Neural crest cell (in vitro differentiated cells): ENCODE measurements at places on chromosomes 4 and X. TPM values are rescaled to one million over a fixed set of nuclear protein-coding genes. Genes with fewer than 3 reads are reported as not detected.

LIMCH1 gene
- total RNA-seq, result 15.1 and 17.3 TPM in 2 replicates

PRSS12 gene
- 1.1 and 1.7 TPM in 2 replicates for total RNA-seq

HSFX2 gene
- total RNA-seq, result not detected in 2 replicates

F8A2 gene
- not detected in 2 replicates for total RNA-seq

DGKQ gene
- 15.0 and 15.7 TPM in 2 replicates for total RNA-seq

TMSB15C gene
- 18.7 and 23.2 TPM in 2 replicates for total RNA-seq

- no peak for DNase-seq
Measured at GRCh38 chrX:53294024-53294648, 12.8 kb upstream of the IQSEC2 start.

GRCh38 chr4:114272226-114272625, 292.8 kb upstream of the ARSJ start:
- DNase-seq, result no peak

GRCh38 chr4:62709618-62710252, 1509.6 kb downstream of the ADGRL3 start:
- DNase-seq, result peak; percentile 2

GRCh38 chr4:69860052-69860451, at the start of gene SULT1E1:
Gene SULT1E1 (minus strand): TSS chr4:69860145. CDS start chr4:69857644, 2,501 bp downstream.
- no peak for DNase-seq

DNA sequence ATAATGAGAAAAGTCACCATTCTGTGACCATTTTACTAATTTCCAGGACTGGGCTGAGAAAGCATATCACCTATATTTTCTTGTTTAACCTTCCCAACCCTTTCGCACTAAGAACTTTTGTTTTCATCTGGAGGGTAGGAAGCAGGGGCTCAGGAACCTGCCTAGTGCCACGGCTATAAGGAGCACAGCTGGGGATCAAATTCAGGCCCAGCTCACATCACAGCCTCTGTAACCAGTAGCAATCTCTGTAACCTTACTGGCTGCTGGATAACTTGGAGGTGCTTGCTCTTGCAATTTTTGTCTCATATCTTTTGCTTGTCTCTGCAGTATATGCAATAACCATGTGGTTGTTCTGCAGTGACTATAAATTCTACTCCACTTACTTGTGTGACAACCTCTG, 76.7 kb upstream of the PLAC1 start:
- DNase-seq, result no peak

DNA sequence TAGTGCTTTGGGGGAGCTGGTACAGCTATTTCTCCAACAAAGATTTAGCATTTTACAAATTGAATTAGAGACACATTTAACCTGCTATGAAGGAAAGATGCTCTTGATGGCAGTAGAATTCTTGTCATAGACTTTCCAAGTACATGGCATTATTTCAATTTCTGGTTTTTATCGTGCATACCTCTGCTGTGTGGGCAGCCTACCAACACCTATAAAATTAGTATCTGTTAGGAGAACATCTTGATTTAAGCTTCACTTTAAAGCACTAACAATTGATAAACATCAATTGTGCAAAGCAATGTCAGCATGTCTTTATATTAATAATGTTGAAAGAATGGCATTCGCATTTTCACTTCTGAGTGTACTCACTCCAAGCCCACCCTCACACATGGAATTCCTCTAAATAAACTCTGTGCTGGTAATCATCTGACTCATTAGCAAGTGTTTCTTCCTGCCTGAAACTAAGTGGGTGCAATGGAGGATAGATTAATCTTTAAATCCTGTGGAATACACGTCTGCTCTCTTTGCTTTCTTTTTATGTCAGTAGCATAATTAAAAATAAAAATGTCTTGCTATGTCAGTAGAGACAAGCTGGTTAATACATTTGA, 279.8 kb upstream of the MAGEB18 start:
- DNase-seq, result no peak

DNA sequence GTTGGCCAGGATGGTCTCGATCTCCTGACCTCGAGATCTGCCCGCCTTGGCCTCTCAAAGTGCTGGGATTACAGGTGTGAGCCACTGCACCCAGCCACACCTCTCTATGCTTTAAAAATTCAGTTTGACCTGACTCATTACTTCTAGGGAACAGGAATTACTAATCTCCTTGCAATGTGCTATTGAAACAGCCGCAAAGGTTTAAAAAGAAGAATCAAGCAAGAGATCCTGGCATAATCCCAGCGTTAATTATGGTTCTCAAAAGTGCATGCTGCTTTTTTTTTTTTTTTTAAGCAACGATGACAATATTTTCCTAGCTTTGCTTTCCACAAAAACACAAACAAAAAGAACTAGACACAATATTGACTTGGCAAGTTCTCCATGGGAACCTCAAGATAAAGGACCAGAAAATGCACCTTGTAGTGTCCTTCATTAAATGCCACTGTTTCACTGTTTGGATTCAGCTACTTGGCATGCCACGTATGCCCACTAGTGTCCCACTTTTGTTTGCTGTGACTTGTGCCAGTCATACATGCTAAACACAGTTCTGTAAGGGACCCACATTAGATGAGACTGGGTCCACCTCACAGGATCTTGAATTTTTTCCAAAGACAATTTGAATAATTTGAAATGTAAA, 112.6 kb upstream of the PPARGC1A start:
- no peak for DNase-seq

GRCh38 chrX:106159861-106160282, 8.2 kb upstream of the PWWP3B start:
- no peak for DNase-seq

DNA sequence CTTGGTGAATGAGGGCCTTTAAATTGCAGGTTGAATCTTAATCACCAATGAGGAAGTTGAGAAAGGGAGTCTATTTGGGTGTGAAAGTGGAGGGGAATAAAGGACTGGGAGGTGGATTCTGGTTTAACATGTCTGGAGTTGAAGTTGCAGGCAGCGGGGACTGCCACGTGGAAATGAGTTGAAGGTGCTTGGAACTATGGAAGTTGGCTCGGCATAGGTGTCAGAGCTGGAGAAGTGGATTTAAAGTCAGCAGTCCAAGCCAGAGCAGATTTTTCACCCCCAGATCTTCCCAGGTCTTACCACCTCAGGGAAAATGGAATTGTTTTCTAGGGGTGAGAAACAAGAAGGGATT, 44.9 kb downstream of the TIGD4 start:
- DNase-seq, result no peak
